ENCODE measurements at places on chromosomes 7 and 10. TPM values are rescaled to one million over a fixed set of nuclear protein-coding genes. Genes with fewer than 3 reads are reported as not detected.

DNA sequence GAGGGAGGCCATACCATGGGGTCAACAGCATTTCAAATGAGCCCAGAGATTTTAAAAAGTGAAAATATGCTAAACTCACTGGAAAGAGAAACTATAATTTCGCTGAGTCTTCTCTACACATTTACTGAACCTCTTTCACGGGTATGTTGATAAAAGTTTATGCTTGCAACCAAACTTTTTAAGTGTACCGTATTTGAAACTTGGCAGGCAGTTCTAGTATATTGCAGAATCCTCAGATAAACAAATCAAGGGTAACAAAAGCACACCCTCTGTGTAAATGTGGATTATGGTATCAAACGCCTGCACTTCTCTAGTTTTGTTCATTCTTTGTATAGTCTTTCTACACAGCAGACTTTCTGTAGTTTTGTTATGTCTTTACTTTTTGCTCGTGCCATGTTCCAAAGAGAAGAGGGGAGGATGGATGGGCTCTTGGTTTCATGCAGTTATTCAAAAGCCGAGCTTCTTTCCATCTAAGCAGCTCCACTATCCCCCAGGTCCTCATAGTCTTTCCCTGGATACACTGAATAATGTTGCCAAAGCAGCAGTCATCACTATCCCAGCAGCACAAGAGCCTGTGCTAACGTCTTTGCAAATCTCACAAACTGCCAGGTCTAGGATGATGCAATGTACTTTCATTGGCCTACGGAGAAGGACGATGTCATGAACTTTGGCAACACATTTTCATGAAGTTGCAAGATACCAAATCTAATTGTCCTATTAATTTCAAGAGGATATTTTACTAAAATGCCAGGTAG, 131.2 kb downstream of the MPP7 start:
- no peaks in the 10 kb centered on the region for H3K27me3 ChIP-seq
- H3K36me3 ChIP-seq, result no peaks in the 10 kb centered on the region
- no peak for DNase-seq
- no peak overlapping the region for H3K27ac ChIP-seq
- H3K4me3 ChIP-seq, result no peak overlapping the region

DNA sequence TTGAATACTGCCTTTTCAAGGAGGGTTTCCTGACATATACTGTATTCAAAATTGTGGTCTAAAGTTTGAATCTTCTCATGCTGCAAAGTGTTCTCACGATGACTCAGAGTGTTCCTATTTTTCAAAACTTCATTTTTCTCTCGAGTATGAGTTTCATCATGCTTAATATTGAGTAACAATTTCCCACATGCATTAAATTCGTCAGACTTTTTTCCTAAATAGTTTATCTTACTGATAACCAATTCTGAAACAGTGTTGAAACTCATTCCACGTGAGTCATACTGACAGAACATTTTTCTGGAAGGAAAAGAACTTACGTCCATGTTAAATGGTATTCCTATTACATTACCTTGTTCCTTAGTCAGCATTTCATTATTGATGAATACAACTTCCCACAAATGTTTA, 44.1 kb downstream of the ZNF33B start:
- no peaks in the 10 kb centered on the region for H3K4me1 ChIP-seq
- DNase-seq, result no peak
- H3K27me3 ChIP-seq, result no peaks in the 10 kb centered on the region
- no peak overlapping the region for H3K27ac ChIP-seq
- peaks cover 5% of the 10 kb centered on the region for H3K36me3 ChIP-seq

DNA sequence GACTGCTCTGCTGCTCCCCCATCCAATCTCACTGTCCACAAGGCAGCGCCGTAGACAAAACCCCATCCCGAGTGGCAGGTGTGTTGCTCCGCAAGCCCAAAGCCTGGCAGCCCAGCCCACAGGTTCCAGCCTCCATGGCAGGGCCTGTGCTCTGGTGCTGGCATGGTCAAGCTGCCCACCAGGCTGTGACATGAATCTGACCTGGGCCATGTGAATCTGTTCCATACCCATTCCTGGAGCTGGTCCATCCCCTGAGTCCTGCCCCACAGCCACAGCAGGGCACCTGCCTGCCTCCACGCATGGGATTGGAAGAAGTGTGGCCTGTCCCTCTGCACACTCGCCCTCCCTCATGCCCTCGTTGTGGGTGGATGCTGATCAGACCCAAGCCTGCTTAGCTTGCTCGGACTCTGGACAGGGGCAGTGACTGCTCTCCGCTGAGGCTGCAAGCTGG, 128.8 kb downstream of the PTPN20 start:
- peaks cover 15% of the 10 kb centered on the region for H3K4me1 ChIP-seq
- no peaks in the 10 kb centered on the region for H3K27me3 ChIP-seq
- DNase-seq, result no peak
- H3K27ac ChIP-seq, result no peak overlapping the region
- H3K4me3 ChIP-seq, result no peak overlapping the region

DNA sequence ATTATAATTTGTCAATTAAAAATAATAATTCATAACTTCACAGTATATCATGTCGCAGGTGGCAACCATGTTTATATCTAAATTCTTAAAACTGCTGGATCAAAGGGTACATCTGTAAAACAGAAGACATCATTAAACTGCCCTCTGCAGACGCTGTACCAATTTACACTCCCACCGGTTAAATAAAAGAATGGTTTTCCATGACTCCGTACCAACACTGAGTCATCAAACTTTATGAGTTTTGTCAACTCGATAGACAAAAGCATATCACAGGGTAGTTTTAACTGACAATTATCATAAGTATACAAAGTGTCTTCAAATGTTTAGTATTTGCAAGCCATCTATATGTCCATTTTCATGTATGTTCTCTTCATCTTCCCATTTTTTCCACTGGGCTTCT, 5.7 kb upstream of the GSTK1 start:
- H3K36me3 ChIP-seq, result no peaks in the 10 kb centered on the region
- H3K4me1 ChIP-seq, result peaks cover 18% of the 10 kb centered on the region
- DNase-seq, result no peak
- H3K4me3 ChIP-seq, result no peak overlapping the region

CPEB3 gene
- total RNA-seq, result 2.3 TPM

- H3K4me1 ChIP-seq, result no peaks in the 10 kb centered on the region
- no peak for DNase-seq
- H3K27me3 ChIP-seq, result no peaks in the 10 kb centered on the region
- no peak overlapping the region for H3K4me3 ChIP-seq
These were observed 77.0 kb upstream of the INHBA start for GRCh38 chr7:41779918-41780317.

Measured in Caco-2 (cell line).